CD4-positive, alpha-beta memory T cell (primary cell): ENCODE measurements at places on chromosomes 6 and 20.

GRCh38 chr6:118804091-118804490 is 89.9 kb upstream of the ASF1A start:
- DNase-seq, result no peak

- no peak for DNase-seq
Measured at GRCh38 chr6:170134471-170135440, 156.1 kb downstream of the DLL1 start.

- no peak for DNase-seq
Measured at GRCh38 chr6:126761854-126762253, 356.6 kb upstream of the RSPO3 start.

GRCh38 chr6:79526897-79527296 is 10.3 kb downstream of the LCA5 start:
- no peak for DNase-seq

DNA sequence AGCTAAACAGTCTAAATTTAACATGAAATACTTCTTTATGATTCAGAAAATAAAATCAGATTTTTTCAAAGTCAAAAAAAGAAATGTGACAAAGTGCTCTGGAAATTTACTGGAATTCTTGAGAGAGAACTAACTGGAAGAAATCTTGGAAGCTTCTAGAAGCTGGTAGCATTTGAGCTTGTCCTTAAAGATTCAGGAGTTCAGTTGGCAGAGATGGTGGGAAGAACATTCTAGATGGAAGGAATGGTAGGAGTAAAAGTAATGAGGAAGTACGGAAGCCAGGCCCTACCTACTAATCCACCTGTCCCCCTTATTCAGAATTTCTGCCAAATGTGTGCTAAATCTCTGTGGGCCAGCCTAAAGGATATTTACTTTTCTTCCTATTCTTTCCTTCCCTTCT is 21.2 kb downstream of the RALY start:
- no peak for DNase-seq

DNA sequence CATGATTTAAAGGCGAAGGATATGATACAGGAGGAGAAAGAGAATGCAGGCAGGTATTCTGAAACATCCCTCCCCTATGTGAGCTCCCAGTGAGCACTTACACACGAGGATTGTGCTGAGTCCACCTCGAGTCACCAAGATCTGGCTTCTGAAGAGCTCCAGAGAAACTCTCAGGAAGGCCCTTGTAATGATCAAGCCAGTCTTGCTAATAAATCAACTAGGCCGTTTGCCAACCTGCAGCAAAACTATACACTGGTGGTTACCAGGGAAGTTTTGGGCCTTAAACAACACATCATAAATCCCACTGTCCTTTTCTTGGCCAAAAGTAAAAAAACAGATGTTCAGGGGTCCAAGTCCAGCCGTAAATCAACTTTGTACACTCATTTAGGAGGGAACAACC is 79.2 kb downstream of the STXBP5 start:
- DNase-seq, result no peak

- no peak for DNase-seq
Measured at GRCh38 chr6:132052096-132052495, 100.9 kb upstream of the CCN2 start.

DNA sequence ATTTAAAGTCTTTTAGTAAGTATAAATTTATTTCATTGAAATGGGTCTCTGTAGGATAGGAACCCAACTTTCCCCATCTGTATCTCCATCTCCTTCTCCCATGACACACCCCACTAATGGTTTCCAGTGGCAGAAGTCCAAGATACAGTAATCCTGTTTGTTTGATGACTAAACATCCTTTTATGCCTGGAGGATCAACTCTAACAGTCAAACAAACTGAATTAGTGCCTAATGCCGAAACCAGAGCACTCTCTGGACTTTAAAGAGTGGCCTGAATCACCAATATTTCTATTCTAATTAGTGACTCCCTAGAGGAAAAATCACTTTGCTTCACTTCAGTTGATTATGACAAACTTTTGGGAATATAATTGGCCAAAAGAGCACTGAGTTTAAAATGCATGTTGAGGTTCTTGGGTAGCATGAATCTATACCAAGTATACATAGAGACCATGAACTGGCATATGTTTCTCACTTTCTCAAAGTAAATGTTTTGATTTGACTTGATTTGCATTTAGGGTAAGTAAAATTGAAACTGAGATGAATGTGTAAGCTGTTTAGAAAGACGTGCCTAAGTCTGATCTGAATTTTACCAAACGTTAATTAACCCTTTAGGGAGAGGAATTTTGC is 776.4 kb upstream of the NRSN1 start:
- DNase-seq, result no peak

- peak; percentile 74 for DNase-seq
Measured at GRCh38 chr6:149140910-149141290, 176.6 kb upstream of the TAB2 start.

GRCh38 chr6:138382498-138383265 is 5.0 kb downstream of the SMIM28 start:
- no peak for DNase-seq

DNA sequence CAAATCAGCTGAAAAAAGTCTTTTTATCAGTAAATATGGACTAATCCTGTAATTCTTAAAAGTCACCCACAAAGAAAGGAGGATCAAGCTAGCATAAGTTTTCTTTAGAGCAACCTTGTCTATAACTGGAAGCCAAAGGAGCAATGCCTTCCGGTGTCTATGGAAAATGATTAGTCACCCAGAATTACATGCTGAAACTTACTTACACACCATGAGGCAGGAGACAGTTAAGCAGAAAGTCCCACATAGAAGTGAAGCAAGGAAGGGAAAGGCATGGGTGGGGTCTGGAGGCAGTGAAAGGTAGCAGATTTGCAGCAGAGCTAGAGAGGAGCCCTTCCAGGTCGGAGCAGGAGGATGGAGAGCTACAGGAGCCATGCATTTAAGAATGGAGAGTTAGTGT is 153.7 kb upstream of the RIPOR2 start:
- no peak for DNase-seq

DNA sequence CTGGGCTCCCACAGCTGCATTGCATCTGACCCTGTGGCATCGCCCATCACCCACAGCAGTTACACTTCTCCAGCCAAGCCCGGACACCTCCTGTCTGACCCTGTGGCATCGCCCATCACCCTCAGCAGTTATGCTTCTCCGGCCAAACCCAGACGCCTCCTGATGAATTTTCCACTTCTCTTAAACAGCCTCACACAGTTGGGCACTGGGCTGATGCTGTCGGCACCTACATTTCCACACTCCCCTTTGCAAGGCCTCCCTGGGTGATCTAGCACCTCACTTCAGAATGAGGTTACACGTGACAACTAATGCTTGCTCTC is 175.2 kb upstream of the ARID1B start:
- DNase-seq, result no peak

- no peak for DNase-seq
Measured at GRCh38 chr20:43662943-43663655, 3.8 kb upstream of the MYBL2 start.

DNA sequence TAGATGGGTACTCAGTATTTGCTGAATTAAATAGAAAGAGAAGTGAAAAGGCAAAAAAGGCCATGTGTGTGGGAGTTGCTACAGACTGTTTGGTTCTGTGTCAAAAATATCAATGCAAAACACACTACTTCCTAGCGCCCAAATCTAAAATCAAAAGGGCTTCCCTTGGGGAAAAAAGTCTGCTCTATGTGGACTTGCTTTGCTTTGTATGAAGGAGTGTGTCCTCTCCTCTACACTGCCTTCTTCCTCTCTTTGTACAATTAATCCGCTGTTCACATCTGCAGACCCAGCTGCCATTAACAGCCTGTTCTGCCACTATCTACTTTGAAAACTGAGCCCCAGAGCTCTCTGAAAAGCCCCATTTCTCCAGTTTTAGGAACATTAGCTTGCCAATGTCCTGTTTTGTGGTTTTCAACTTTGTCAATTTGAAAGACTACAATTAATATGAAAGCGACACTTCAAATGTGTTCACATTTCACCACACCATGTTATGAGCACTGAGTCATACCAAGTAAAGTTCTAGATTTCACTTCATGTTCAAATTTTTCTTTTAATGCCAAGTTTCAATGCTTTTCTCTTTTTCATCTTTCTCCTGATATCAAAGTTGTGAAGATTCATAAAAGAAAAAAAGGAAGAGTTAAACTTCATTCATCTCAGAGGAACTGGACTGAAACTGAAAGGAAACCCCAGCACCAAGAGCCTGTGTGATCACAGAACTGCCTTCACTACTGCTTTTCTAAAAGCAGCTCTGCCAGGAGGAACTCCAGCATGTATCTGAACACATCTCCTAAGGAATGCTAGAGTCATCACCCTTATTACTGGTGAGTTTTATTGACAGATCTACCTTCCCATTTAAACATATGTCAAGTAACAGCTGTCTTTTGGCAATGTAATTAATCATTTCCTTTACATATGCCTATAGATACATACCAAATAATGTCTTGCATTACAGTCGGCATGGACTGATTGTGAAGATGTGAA is 102.6 kb downstream of the KIF13A start:
- DNase-seq, result no peak

- no peak for DNase-seq
Measured at GRCh38 chr20:33569802-33570391, 80.0 kb downstream of the CBFA2T2 start.

- DNase-seq, result no peak
Measured at GRCh38 chr6:144834426-144835038, 549.4 kb downstream of the UTRN start.
